ENCODE measurements at places on chromosomes 7 and 10.

GRCh38 chr7:105829681-105830322 is 46.6 kb downstream of the ATXN7L1 start:
- DNase-seq = no peak

- DNase-seq = no peak
Observed at GRCh38 chr10:131180740-131181415, 130.6 kb downstream of the TCERG1L start.

- no peak for DNase-seq
Observed at GRCh38 chr10:12455766-12456165, 106.4 kb downstream of the CAMK1D start.

DNA sequence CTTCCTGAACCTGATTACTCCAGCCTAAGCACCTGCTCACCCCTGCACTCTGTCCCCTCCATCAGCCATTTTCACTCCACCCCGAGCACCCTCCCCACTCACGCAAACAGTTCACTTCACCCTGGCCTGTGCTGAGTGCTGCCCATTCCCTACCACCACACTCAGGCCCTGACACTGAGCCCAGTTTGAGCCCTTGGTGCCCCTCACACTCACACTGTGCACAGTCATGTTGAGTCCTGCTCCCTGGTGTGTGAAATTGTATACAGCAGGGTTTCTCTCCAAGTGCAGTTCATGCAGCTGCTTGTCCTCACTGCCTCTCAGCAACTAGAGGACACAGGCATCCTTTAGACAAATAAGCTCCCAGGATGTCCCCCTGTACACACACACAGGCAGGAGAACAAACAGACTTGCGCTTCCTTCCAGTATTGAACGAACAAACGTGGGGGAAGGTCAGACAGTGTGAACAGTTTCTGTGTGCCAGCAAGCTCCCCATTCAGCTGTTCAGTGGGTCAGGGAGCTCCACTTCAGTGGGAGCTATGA is 6.8 kb downstream of the MYO1G start:
- no peak for DNase-seq

DNA sequence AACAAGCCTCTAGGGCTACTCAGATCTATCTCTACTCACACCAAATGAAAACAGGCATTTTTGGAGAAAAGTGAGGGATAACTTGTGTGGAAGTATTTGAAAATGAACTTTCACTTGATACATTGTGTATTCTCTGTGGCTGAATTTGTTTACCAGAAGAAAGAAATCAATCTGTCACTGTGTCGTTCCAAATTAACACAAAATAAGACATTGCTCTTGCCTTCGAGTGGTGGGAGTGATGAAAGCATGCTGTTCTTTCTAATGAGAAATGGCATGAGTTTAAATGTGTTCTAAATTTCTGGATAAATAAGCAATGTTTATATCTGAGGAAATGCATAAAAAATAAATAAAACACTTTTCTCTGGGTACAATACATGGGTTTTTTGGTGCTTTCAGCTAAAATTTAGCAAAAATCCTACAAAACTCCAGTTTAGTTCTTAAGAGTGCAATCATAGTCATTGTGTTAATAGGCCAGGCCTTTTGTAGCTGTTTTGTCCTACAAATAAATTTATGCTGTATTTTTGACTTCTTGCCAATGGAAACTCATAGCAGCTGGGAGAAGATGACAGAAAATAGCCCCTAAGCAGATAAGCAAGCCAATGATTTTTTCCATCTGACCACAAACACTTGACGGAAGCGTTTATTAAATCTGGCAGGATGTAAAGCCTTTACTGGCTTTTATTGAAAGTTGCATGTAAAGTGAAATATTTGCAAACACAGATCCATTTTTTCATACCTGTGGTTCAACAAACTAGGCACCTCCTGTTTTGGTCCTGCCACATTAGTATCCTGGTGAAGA is 1064.1 kb upstream of the GHITM start:
- DNase-seq = no peak

GRCh38 chr7:131010029-131010716 is 276.2 kb upstream of the KLF14 start:
- DNase-seq = no peak

DNA sequence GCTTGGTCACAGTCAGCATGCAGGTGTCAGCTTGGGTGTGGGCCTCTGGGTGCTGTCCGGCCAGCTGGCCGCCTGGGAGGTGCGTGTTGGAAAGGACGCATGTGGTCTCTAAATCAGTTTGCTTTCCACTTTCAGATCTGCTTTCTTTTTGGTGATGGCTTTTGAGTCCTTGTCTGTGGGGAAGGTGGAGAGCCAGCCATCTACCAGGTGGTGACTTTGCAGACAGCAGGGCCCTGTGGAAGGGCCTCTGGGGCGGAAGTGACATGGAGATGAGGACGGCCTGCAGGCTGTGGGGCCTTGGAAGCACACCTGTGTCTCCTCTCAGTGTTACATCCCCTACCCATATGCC is 59.4 kb downstream of the WDR37 start:
- no peak for DNase-seq

DNA sequence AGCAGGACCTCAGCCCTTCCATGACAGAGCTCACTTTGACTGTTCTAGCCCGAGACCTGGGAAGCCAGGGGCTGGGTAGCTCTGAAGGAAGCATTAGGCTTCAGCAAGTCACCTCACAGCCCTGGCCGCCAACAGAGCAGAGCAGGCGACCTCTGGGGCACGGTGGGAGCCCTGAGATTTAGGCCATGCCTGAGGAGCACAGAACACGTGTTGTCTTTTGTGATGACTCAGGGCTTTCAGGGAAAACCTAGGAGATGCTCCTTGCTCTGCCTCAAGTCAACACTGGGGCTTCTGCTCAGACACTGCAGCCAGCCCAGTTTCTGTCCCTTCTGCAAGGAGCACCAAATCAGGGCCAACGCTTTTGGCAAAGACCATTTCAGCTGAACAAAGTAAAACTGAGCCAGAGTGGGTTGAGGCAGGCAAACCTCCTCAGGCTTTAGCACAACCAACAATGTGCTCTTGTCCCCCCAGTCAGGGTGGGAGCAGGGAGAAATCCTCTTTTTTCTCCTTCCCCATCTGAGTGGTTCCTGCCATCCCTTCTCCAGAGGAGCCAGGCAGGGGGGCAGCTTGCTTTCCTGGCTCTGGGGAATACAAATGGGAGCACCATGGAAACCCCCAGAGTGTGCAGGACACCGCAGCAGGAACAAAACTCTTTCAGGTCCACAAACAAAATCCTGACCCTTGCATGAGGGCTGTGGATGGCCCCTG is 14.4 kb downstream of the CAMK2G start:
- no peak for DNase-seq

All from NK-92 treated with Interleukin-12 subunit alpha and Interleukin-12 subunit beta, amount 100 ng/mL, for 24 hours (cell line).